Urinary bladder (tissue), 4 donors: ENCODE measurements at places on chromosomes 7 and 10. TPM values are rescaled to one million over a fixed set of nuclear protein-coding genes. Genes with fewer than 3 reads are reported as not detected.

DNA sequence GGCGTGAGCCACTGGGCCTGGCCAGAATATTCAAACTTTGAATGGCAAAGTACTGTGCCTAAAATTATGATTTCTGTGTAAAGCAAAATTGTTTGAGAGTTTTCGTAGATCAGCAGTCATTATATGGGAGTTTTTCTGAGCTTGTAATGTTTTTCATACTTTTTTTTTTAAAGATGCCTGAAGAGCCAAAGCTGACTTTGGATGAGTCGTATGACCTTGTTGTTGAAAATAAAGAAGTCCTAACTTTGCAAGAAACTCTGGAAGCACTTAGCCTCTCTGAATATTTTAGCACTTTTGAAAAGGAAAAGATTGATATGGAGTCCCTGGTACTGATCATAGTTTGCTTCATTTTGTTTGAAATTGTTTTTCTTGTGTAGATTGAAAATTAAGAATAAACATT lies 26.7 kb downstream of the SEC23IP start:
- DNase-seq = no peak

- DNase-seq = no peak
Observed at GRCh38 chr7:152931633-152932032, 172.1 kb downstream of the ACTR3B start.

The CCDC7 gene
- polyA plus RNA-seq = 1.2 TPM

DNA sequence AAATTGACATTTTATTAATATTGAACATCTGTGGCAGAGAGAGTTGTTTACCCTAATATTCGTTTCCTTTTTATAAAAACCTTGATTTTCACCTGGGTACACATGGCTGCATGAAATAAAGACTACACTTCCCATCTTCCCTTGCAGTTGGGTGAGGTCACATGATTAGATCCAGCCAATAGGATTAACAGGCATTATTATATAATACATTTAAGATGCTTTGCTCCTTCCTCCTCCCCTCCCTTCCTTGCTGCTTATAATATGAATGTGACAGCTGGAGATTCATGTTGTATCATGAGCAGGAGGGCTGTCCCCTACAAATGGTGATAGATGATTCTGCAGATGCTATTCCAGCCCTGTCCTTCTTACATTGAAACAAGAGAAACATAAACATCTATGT lies 146.6 kb downstream of the SH2D4B start:
- no peak for DNase-seq

The CTNNA3 gene
- 2.0 TPM for polyA plus RNA-seq

- DNase-seq = no peak
Observed at GRCh38 chr7:30365621-30366020, 81.2 kb downstream of the ZNRF2 start.
